T-helper 2 cell (primary cell): ENCODE measurements at places on chromosomes 6 and 20.
A peak's percentile ranks its signal among the peaks of the same experiment; 100 is the strongest.

GRCh38 chr20:19697415-19697814 lies 60.6 kb upstream of the RIN2 start:
- no peak for DNase-seq

GRCh38 chr20:38880952-38881735 lies 45.1 kb upstream of the FAM83D start:
- DNase-seq, result no peak

- no peak for DNase-seq
Observed at GRCh38 chr6:140178520-140178919, 804.1 kb upstream of the CITED2 start.

DNA sequence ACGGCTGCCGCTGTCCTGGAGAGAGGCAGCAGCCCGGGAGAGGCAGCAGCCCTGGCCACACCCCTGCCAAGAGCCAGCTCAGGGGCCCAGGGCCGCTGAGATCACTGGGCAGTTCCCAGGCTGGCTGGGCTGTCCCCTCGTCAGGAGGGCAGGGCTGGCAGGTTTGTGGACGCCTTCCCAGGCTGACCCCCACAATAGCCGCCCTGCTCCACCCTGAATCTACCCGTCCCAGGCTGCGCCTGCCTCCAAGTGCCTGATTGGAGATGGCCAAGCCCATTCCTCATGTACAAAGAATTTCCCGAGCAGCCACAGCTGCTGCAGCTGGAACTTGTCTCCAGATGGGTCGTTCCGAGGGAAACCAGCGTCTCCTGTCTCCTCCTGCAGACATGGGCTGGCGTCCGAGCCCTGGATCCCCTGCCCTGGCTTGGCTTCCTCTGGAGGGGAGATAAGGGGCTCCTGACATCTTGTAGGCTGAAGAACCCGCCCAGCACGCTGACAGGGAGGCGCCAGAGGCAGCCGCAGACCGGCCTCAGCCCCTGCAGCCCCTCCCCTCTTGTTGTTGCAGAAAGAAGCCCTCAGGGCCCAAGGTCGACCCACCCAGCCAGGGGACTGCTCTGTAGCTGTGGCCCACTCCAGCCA lies 9.4 kb upstream of the GATA5 start:
- no peak for DNase-seq

DNA sequence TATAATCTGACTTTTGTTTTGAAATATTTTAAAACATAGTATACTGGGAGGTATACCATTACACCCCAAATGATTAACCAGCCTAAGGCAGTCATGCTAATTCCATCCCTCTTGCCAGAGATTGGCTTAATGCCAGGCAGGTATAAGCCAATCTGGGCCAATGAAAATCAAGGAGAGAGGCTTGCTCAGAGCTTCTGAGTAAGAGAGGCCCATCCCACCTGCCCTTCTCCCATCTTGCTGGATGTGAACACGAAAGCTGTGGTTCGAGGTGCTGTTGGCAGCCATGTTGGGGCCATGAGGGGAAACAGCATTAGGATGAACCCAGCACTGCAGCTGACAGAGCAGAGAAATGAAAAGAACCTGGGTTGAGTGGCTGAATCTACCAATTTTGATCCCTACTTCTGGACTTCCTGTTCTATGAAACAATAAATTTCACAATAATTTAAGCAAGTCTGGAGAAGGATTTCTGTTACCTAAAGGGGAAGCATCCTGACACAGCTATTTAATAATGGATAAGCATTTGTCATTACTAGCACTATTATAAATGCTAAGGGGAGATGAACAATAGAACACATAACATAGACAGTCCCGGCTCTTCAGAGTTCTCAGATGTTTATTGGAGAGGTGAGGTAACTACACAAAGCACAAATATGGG lies 152.3 kb downstream of the CDC5L start:
- no peak for DNase-seq

DNA sequence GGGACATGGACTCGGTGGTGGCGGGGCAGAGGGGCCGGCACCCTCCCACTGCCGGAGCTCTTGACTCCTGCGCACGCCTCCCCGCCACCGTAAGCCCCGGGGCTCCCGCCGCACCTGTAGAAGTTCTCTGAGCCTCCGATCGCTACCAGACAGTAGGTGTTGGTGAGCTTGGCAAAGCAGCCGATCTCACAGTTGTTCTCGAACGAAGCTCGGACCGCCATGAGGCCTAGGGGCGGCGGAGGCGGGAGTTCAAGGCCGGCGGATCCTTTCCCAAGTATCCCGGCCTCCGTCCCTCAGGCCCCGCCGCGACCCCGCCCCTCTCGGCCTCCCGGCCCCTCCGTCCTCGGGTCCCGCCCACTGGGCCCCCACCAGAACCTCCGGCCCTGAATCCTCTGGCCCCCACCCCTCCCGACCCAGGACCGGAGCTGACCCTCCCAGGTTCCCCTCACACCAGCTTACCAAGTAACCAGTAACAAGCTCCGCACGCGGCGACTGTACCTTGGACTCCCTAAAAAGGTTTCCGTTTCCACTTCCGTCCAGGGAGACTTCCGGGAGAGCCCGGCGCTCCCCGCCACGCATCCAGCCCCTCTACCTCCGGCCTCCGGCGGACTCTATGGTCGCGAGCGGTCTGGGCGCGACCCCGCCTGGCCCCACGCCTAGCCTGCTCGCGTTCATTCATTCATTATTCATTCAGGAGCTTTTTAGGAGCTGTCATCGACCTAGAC lies at the start of gene EIF6:
TSS of gene EIF6 (minus strand) at position 506 of the 725 bp plus-strand sequence. CDS start at position 221, 285 bp downstream.
- DNase-seq, result peak; percentile 25

DNA sequence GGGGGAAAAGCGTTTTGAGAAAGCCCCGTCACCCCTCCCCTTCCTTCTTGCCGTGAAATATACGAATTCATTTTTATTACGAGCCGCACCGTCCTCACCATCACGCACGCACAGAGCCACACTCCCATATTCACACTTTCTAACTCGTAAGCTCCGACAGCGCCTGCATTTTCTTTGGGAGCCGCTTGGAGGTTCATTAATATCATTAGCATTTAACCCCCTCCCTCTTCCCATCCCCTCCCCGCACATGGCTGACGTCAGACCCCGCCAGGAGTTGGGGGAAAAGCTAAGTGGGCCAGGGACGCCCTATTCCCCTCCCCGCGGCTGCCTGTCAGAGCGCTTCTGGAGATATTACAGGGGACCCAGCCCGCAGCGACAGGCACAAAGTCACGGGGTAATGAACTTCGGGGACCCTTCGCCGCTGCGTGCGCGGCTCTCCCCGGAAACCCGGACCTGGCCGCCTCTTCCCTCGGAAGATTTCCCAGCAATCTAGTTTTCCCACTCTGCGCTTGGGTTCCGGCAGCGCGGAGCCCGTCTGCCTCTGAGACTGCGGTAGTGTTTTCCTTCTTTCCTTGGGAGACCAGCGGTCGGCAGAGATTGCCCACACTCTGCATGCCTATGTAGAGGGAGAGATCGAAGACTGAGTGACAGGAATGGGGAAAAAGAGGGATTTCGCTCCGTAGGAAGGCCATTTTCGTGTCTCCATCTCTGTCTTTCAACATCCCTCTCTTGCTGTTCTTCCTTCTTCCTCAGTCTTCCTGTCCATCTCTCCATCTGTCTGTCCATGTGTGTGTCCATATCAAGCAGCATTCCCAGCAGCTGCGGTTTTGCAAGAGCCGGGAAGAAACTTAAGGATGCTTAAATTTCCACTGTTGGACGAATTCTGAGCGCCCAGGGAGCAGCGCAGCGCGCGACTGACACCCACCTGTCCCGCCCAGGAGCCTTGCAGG lies at the start of gene NR2E1:
TSS of gene NR2E1 (plus strand) at position 309 of the 950 bp plus-strand sequence. CDS start 744 bp downstream, outside the sequence.
- DNase-seq, result no peak

DNA sequence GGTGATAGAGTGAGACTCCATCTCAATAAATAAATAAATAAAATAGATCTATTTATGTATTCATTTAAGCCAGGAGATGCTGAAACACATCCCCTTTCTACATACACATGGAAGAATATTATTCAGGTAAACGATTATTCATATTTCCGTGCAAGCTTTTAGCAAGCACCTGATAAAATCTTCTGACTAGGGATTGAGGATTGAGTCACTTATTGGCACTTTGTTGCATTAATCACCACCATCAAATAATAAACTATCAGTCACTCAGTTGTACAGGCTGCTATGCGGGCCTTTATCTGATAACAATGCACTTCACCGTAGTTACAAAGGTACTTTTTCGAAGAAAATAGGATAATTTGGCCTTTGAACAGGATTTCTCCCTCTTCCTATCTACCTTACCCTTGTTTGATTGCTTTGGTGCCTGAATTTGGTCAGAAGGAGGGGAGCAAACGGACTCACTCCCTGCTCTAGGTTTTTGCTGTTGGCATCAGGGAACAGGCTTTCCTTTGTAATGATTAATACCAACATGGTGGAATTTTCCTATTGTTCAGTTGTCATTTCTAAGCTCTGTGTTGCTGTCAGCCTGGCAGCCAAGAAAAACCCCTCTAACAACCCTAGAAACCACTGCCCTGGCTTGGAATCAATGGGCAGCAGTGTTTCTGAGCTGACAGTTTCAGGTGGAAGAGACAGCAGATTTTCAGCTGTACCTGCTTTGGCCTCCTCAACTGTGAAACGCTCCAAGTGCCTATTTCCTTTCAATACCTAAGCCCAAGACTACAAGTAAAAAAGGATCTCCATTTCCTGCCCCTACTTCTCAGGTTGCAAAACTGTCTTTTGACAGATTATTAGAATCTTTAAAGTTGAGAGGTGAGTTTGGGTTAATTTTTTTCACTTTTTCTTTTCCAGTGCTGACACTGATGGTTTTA lies 63.0 kb downstream of the MYB start:
- DNase-seq, result no peak

DNA sequence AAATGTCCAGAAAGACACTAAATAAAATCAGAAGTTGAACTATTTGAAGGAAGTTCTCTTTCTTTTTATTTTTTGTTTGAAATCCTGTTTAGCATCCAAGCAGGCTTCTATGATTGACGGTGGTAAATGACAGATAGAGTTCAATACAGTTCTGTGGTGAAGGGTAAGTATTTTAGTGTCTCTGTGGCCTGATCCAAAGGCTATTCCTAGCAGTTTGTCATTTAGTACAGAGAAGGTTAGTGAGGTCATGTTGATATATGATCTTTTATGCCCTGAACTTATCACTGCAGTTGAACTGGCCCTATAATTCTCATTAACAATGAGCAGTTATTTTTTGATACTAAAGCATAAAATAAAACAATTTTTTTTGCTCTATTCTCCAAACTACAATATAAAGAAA lies 144.7 kb upstream of the HDAC2 start:
- no peak for DNase-seq

DNA sequence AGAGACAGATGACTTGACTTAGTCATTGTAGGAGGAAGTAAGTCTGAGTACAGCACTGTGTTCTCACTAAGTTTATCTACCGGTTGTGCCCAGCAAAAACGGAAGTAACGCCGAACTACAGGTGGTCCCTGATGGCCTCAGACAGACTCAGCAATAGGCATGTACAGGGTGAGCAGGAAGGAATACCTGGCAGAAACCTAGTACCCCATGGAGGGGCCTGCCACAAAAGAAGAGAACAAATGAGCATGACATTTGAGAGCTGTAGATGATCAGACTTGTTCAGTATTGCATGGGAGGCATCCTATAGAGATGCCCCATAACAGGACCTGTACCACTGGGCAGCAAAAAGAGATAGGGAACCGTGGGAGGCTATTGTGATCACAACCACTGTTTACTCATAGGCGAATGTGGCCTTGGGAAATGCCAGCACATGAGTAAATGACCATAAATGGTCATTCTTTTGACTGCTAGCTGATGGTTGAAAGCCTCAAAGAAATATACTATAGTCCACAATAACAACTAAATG lies 106.4 kb upstream of the TAB2 start:
- no peak for DNase-seq

DNA sequence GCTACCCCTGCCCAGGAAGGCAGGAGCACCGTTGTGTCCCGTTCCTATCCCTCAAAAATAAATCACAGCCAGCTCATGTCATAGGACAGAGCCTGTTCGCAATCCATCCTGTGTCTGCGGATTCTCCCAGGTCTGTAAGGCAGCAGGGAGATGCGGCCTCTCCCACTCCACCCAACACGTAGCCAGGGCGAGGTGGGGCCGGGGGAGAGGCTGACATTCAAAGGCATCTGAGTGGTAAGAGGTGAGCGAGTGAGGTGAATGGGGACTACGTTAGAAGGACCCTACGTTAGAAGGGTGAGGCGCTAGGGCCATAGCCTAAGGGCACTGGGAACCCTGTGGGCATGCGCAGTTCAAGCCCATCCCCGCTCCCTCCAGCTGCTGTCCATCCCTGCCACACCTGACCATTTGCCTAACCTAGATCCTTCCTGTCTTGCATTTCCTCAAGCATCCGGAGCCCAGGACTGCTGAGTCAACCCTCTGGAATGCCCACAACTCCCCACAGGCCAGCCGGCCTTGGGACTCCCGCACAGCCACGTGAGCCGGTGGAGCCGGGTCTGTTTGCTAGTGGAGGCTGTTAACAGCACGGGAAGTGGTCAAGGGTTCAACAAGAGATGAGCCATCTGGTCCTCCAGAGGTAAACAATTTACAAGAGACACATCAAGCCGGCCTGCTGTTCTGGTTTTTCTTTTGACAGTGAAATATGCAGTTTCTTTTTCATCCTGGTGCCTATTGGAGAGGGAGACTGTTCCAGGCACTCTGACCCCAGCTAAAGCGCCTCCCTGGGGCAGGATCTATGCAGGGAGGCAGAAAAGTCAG lies 45.9 kb downstream of the RIPOR3 start:
- no peak for DNase-seq

DNA sequence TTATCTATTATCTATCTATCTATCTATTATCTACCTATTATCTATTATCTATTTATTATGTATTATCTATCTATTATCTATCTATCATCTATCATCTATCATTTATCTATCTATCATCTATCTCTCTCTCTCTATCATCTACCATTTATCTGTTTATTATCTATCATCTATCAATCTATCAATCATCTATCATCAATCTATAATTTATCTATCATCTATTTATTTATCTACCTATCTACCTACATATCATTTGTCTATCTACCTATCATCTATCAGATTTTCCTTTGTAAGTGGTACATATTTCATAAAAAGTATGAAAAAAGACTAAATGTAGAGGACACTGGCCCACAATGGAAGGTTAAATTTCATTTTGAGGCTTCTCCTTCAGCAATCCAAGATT lies 212.1 kb upstream of the EXOC2 start:
- DNase-seq, result no peak

DNA sequence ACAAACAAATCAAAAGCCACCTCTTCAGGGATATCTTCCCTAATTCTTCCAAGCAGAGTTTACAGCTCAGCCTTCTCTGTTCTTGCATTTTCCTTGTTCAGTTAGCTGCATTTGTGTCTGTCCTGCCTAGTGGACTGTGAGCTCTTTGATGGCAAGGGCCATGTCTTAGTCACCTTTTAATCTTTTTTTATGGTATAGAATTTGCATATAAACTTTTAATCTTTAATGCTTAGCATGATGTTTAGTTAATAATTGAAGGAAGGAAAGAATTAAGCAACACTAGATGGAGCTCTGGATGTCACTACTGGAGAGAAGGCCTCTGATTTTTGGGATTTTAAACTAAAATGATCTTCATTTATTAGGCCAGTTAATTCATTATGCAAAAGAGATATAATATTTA lies 12.1 kb downstream of the PPP2R5D start:
- no peak for DNase-seq

DNA sequence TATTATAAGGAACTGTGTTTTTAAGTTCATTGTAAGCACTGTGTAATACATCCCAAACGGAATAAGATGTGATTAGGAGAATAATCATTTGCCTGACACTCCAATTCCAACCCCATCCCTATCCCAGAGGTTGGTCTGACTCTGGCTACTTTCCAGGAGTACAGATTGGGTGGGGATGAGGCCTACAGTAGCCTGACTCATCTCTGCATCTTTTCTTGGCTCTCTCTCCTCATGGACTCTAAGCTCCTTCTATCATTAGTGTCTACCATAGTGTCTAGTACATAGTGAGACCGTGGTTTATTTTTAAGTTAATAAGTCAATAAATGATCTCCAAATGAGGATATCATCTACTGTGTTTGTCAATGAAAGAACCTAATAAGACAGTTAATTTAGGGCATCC lies 92.2 kb upstream of the CNKSR3 start:
- DNase-seq, result no peak

GRCh38 chr20:17966432-17967310 lies 1.9 kb downstream of the SNX5 start:
- peak; percentile 30 for DNase-seq
